ENCODE measurements at places on chromosomes 1 and 21.

GRCh38 chr1:45337630-45338325, 2.2 kb upstream of the TOE1 start:
- DNase-seq: peak; percentile 19

GRCh38 chr1:231883382-231883781, 256.8 kb downstream of the DISC1 start:
- DNase-seq: no peak

DNA sequence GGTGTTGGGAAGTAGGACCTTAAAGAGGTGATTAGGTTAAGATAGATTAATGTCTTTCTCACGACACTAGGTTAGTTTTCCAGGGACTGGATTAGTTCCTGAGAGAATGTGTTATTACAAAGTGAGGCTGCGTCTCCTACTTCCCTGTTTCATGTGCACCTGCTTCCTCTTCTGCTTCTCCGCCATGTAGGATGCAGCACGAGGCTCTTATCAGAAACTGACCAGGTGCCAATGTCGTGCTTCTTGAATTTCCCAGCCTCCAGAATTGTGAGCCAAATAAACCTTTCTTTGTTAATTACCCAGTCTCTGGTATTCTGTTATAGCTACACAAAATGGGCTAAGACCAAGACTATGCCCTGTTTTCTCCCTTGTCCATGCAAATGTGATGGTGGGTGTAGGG, 152.2 kb upstream of the LMO4 start:
- DNase-seq: no peak

DNA sequence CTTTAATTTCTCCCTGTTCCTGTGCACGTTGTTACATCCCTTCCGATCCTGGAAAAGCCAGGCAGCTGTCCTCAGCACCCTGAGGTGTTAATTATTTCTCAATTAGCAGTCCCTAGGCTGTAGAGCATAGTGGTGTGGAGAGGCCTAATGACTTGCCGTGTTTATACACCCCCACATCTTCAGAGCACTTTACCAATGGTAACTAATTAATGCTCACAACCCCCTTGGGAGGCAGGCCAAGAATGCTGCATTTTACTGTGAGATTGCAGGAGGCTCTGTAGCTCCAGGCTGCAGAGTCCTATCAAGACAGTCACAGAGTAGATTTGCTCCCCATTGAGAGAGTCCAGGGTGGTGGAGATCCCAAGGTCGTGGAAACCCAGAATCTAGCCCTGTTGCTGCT, 2.4 kb upstream of the PARS2 start:
- DNase-seq: no peak

- DNase-seq: no peak
These were observed 45.3 kb downstream of the SLC66A1 start for GRCh38 chr1:19357299-19357986.

All from left colon (tissue), 2 donors.